ENCODE measurements at places on chromosomes 16 and 17. TPM values are rescaled to one million over a fixed set of nuclear protein-coding genes. Genes with fewer than 3 reads are reported as not detected.

The GNG13 gene
- not detected for total RNA-seq

GRCh38 chr17:69762766-69763165 lies 312.3 kb upstream of the KCNJ16 start:
- H3K27me3 ChIP-seq, result no peaks in the 10 kb centered on the region
- H3K27ac ChIP-seq, result peak overlapping the region; percentile 91
- H3K36me3 ChIP-seq, result no peaks in the 10 kb centered on the region
- no peak for DNase-seq
- H3K4me3 ChIP-seq, result no peak overlapping the region

The TMEM106A gene
- 11.5 TPM for total RNA-seq

GRCh38 chr17:72387487-72387886 lies 266.7 kb downstream of the SOX9 start:
- DNase-seq, result no peak
- no peak overlapping the region for H3K4me3 ChIP-seq
- H3K36me3 ChIP-seq, result no peaks in the 10 kb centered on the region
- no peak overlapping the region for H3K27ac ChIP-seq

DNA sequence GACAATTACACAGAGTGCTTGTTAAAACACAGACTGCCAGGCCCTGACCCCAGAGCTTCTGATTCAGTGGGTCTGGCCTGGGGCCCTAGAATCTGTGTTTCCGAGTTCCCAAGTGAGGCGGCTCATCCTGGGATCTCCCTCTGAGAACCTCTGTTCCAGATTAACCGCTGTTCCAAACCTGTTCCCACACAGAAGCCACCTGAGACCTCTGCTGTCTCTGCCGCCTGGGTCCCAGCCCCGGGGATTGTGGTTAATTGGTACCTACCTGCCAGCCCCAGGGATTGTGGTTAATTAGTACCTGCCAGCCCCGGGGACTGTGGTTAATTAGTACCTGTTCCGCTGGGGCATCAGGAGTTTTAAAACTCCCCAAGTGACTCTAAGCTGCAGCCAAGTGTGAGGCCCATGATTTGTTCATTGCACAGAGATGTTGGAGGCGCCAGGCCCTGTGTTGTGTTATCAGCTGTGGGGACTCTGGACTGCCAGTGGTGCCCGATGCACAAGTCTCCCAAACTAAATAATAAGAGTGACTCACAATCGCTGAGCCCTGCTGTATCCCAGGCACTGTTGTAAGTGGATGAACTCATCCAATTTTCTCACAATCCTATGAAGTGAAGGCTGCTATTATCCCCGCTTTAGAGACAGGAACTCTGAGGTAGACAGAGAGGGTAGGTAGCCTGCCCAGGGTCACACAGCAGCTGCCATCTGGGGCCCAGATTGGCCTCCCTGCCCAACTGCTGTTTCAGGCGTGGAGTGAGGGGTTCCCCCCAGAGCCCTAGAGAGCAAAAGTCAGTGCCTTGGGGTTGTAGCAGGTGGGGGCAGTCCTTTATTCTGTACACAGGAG lies 219.7 kb downstream of the IRF8 start:
- DNase-seq, result no peak
- no peak overlapping the region for H3K4me3 ChIP-seq
- H3K4me1 ChIP-seq, result no peaks in the 10 kb centered on the region

DNA sequence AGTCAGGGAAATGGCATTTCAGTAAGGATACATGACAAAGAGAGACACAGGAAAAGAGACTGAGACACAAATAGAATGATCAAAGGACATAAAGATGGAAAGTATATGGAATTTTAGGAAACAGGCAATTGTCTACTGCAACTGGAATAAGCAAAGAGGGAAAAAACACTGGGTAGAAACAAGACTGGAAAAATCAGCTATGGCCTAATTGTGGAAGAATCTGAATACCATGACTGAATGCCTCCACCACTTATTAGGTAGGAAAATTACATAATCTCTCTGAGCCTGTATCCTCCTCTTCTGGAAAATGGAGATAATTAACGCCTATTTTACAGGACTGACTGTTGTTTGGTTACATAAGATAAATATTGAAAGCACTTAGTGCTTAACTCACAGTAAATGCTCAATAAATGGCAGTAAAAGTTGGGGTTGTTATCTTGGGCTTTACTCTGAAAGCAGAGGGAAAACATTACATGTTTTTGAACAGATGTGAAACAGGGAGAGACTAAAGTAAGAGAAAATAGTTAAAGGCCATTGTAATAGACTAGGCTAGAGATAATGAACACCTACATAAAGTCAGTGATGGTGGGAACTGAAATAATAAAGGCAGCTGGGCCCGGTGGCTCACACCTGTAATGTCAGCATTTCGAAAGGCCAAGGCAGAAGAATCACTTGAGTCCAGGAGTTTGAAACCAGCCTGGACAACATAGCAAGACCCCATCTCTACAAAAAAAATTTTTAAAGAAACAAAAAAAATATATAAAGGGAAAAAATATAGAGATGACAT lies 63.5 kb upstream of the C17orf78 start:
- DNase-seq, result no peak
- no peak overlapping the region for H3K27ac ChIP-seq
- H3K27me3 ChIP-seq, result no peaks in the 10 kb centered on the region
- peaks cover 2% of the 10 kb centered on the region for H3K4me1 ChIP-seq

DNA sequence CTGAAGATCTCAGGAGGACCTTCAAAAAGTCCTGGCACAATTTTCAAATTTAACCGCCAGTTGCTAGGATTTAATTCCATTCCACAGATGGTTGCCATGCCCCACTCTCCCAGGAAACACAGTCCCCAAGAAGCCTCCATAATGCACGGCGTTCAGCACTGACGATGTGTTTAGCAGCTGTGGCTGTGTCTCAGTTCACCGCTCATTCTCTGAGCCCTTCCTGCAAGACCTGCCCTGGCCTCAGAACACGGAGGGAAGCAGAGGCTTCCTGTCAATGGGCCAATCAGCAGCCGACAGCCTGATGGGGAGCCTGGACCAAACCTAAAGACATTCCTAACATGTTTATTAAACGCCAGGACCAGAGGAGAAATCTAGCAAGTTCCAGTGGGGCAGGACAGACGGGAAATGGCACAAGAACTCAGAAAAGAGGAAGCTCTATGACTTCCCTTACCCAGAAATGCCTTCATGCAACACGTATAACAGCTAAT lies 4.9 kb downstream of the MYLK3 start:
- no peak overlapping the region for H3K27ac ChIP-seq
- H3K36me3 ChIP-seq, result no peaks in the 10 kb centered on the region
- DNase-seq, result peak; percentile 25

The ZNF597 gene
- total RNA-seq, result 1.9 TPM

The CDH11 gene
- total RNA-seq, result 14.9 TPM

DNA sequence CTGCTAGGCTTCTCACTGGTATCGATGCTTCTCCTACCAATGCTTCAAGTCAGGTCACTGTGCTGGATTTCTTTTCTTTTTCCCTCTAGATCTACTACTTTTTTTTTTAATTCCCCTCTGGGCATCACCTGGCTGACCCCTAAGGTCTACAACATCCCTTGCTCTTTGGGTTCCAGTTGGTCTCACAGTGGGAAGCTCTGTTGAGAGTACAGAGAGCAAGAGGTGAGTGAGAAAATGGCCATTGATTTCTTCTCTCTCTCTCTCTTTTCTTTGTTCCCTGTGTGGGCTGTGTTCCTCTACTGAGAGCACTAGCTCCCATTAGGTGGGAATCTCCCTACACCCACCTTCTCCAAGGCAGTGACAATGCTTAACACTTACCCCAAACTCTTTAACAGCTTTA lies 413.4 kb downstream of the KCNJ2 start:
- H3K4me3 ChIP-seq, result no peak overlapping the region
- H3K36me3 ChIP-seq, result no peaks in the 10 kb centered on the region
- no peaks in the 10 kb centered on the region for H3K4me1 ChIP-seq
- H3K27ac ChIP-seq, result no peak overlapping the region

The UNC45B gene
- total RNA-seq, result not detected

DNA sequence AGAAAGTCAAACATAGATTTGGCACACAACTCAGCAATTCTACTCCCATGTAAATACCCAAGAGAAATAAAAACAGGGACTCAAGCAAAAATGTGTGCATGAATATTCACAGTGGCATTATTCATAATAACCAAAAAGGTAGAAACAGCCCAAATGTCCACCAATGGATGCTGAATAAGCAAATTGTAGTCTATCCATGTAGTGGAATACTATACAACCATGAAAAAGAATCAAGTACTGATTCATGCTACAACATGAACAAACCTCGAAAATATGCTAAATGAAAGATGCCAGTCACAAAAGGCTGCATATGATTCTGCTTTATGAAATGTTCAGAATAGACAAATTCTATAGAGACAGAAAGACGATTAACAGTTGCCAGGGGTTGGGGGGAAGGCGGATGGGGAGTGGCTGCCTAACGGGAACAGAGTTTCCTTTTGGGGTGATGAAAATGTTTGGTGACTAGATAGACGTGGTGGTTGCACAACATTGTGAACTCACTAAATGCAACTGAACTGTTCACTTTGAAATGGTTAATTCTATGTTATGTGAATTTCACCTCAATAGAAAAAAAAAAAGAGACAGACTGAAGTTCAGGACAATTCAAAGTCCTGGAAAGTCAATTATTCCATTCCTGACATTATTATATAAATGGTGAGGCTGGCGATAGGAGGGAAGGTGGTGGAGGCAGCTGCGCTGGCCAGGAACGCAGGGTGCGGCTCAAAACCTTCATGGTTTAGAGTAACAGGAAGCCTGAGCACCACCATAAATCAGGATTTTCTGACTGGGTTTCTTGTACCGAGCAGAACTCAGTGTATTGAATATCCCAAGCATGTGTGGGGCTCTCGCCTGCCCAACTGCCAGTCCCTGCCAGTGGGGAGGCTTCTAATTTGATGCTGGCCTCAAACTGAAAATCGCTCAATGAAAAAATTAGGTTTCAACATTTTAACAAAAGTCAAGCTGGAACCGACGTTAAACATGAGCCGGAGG lies 300.9 kb downstream of the C16orf95 start:
- peaks cover 15% of the 10 kb centered on the region for H3K4me1 ChIP-seq
- no peaks in the 10 kb centered on the region for H3K27me3 ChIP-seq
- H3K4me3 ChIP-seq, result no peak overlapping the region
- no peak for DNase-seq

DNA sequence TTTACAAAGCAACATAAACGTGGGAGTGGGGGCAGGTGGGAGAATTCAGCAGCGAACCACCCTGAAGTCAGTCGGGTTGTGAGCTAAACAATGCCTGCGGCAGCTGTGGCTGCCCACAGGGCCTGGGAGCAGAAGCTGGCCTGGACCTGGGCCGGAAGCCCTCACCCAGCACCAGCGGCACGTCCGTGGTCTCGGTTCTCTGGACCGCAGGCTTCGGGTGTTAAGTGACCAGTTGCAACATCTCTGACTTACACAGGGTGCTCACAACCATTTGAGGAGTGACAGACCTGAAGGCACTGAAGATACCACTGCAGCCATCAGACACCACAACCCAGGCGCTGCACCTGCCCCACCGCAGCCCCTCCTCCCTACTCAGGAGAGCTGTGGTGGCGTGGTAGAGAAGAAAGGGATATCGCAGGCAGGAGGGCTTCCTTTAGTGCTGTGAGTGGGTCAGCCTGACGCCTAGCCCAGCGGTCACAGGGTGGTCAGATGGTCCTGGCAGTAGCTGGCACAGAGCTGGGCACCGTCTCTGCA lies 33.8 kb downstream of the CBFA2T3 start:
- no peaks in the 10 kb centered on the region for H3K36me3 ChIP-seq
- no peak overlapping the region for H3K4me3 ChIP-seq
- no peak overlapping the region for H3K27ac ChIP-seq
- H3K27me3 ChIP-seq, result peaks cover 22% of the 10 kb centered on the region

- no peak overlapping the region for H3K4me3 ChIP-seq
- no peak for DNase-seq
- no peak overlapping the region for H3K27ac ChIP-seq
- no peaks in the 10 kb centered on the region for H3K36me3 ChIP-seq
- no peaks in the 10 kb centered on the region for H3K27me3 ChIP-seq
Observed at GRCh38 chr16:56792967-56793366, 63.0 kb downstream of the NUP93 start.

- no peak overlapping the region for H3K27ac ChIP-seq
- no peaks in the 10 kb centered on the region for H3K4me1 ChIP-seq
- H3K27me3 ChIP-seq, result no peaks in the 10 kb centered on the region
Observed at GRCh38 chr16:4200000-4200780, 41.7 kb downstream of the SRL start.

The CHAD gene
- total RNA-seq, result not detected

The KRT25 gene
- not detected for total RNA-seq

DNA sequence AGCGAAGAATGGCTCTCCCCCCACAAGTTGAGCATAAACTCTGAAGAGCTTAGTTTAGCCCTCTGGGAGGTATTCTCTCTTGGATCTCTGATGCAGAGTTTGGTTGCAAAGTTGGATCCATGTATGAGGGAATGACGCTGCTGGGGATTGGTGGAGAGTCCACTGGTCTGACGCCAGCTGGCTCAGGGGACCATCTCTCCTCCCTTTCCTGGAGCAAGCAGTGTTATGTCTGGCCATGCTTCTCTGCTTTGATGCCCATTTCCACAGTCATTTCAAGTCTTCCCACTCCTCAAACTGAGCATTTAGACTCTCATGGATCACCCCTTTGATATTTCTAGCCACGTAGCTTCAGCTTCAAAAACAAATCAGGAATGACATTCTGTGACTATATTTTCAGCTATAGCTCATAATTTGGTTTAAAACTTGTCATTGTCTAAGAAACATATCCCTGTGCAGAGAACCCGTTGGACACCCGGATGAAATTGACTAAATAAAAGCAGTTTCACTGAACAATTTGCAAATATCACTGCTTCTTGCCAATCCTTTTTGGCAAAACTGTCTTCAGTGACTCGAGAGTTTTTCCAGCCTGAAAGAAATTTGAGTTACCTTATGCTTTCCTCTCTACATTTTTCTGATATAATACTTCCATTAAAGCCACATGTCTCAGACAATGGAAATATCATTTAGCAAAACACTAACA lies 193.4 kb upstream of the CDH11 start:
- H3K36me3 ChIP-seq, result no peaks in the 10 kb centered on the region
- H3K4me1 ChIP-seq, result no peaks in the 10 kb centered on the region
- no peak overlapping the region for H3K4me3 ChIP-seq

DNA sequence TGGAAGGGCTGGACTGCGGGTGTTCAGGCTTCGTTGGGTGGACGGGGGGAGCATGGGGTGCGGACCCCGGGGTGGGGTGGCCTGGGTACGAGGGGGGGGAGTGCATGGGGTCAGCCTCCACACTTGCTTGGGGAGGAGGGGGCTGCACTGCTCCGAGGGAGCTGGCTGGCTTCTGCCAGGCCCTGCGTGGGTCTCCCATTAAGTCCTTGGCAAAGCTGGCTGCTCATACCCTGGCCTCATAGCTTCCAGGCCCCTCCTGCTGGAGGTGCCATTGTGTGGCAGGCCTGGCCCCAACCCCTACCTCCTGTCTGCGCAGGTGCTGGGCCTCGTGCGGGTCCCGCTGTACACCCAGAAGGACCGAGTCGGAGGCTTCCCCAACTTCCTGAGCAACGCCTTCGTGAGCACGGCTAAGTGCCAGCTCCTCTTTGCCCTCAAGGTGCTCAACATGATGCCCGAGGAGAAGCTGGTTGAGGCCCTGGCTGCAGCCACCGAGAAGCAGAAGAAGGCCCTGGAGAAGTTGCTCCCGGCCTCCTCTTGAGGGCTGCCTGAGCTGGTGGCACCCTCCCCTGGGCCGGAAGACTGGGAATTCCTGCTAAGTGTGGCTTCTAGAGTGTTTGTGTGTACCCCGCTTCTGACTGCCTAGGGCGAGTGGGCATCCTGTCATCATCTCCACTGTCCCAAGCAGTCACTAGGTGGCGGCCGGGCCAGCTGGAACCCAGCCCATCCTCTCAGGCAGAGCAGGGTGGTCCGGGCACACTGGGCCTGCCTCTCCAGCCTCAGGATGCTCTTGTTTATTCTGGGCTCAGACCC lies 1.5 kb downstream of the NUDT16L1 start:
- peak overlapping the region; percentile 93 for H3K4me3 ChIP-seq
- DNase-seq, result no peak
- H3K36me3 ChIP-seq, result peaks cover 25% of the 10 kb centered on the region
- H3K4me1 ChIP-seq, result peaks cover 4% of the 10 kb centered on the region
- no peak overlapping the region for H3K27ac ChIP-seq
